LNCaP clone FGC (cell line): ENCODE measurements at places on chromosomes 2 and 18.

DNA sequence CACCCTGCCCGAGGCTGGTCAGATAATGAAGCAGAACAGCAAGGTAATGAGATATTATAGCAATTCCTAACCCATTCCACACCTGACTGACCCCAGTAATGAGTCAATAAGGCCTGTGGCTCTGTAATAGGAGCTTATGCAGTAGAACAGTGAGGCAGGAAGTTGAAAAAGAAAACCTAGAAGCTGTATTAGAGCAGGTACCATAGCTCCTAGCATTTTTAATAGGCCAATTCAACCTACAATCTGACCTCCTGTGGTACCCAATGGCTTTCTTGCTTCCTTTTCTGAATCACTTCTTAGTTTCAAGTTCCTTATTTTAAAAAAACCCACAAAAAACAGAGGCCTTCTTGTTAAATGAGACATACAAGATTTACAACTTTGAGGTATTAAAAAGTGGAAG, 43.6 kb upstream of the MAP2 start:
- no peak for DNase-seq

DNA sequence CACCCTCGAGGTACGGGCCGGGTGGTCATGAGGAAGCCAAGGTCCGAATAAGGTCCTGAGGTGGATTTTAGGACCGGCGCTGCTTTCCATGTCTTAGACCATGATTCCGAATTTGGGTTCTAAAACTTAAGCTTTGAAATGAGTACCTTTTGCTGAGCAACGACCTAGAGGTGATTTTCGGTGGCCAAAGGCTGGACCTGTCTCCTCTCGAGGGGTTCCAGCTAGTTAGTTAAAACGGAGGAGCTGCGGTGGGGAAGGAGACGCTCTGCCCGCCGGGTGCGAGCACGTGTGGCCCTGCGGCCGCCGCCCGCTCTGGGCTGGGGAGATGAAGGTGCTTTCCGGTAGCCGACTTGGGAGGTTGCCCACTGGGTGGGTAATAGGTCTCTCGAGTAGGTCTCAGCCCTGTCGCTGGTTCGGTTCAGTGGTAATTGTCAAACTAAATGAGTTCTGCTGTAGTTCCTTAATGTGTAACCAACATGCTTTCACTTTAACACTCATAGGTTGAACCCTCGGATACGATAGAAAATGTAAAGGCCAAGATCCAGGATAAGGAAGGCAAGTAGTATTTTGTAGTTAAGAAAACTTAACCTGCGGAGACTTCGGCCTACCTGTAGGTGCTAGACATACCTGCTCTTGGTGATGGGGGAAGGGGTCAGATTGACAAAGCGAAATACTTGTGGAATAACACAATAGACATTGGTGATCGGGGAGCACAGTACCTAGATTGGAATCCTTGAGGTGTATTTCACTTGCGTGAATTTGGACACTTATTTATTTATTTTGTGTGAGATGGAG, 572 bp downstream of the RPS27A start:
- no peak for DNase-seq

DNA sequence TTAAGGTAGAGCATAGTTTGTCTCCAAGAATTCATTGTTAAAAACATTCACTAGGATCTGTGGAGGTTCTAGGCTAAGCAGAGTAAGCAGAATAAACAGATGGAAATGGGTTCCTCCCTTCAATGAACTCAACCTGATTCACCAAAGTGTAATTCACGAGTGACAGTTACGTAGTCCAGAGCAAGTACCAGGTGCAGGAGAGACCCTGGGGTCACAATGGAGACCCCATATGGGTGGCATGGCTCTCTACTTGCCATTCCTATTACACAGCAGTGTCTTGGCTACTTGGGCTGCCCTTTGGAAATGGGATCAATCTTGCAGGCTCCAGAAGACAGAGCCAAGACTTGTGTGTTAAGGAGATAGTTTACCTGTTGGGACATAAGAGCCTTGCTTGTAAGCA, 7.1 kb downstream of the MYCN start:
- DNase-seq = no peak

DNA sequence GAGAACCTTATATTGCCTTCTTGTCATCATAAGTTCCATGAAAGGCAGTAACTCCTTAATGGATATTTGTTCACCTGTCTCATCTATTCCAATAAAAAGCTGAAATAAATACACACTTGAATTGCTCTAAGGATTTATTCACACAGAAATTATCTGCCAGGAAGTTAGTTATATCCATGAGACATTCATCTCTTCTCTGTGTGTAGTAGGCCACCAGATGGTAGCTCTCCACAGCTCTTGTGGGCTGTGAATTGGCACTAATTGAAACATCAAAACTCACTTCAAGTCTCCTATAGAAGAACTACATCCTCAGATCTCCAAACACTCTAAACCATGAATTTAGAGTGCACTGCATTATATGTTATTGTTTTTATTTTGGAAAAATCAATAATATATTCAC, 189.6 kb downstream of the DSC3 start:
- no peak for DNase-seq

GRCh38 chr2:104476563-104476988, 377.3 kb upstream of the POU3F3 start:
- DNase-seq = no peak

DNA sequence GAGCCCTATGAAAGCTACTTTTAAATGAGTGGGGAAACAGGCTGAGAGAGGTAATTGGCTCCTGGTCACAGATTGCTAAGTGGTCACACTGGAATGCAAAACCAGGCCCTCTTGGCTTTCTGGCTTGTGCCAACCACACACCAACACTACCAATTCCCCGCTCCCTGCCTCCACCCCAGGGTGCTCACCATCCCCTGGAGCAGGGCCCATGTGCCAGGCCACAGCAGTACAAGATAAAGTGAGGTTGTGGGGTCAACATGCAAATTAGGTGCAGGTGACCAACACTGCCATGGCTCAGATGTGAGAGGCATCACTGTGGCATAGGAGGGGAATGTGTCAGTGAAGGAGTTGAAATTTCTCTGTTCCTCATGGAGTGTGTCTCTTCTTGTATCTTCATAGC, 312.5 kb downstream of the MYCN start:
- DNase-seq = no peak

- no peak for DNase-seq
Observed at GRCh38 chr2:164141271-164141670, 405.5 kb upstream of the FIGN start.

GRCh38 chr2:235582081-235582686, 88.3 kb downstream of the AGAP1 start:
- no peak for DNase-seq

GRCh38 chr2:134250840-134251461, 2.9 kb upstream of the MGAT5 start:
- no peak for DNase-seq

DNA sequence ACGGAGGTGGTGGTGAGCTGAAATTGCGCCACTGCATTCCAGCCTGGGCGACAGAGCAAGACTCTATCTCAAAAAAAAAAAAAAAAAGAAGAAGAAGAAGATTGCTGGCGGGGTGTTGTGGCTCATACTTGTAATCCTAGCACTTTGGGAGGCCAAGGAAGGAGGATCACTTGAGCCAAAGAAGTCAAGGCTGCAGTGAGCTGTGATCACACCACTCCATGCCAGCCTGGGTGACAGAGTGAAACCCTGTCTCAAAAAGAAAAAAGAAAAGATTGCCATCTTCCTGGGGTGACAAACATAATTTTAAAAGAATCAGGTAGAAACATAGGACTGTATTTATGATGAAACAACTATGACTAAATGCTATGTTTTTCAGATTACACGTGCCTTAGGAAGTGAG, 55.1 kb upstream of the EML4 start:
- DNase-seq = no peak

DNA sequence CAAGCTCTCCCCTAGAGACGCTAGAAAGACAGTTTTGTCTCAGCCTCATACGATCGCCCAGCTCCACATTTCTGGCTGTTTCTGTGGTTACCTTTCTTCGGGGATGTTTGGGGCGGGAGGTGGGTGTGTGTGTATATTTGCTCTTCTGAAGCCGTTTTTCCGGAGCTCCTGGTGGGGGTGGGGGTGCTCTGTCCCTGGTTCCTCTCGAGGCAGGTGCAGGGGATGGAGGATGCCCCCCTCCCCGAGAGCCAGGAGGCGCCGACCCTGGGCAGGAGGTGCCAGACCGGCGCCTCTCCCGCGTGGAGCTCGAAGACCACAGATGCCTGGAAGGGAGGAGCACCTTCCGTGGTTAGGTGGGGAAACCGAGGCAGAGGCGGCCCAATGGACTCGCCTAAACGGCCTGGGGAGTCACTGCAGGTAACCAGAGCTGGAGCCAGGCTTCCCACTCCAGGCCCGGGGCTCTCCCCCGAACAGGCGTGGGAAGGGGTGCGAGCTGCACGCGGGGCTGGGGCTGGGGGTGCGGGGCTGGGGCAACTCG, 694 bp upstream of the HPCAL1 start:
- no peak for DNase-seq

GRCh38 chr2:47023332-47023731, 107.7 kb upstream of the MCFD2 start:
- no peak for DNase-seq

DNA sequence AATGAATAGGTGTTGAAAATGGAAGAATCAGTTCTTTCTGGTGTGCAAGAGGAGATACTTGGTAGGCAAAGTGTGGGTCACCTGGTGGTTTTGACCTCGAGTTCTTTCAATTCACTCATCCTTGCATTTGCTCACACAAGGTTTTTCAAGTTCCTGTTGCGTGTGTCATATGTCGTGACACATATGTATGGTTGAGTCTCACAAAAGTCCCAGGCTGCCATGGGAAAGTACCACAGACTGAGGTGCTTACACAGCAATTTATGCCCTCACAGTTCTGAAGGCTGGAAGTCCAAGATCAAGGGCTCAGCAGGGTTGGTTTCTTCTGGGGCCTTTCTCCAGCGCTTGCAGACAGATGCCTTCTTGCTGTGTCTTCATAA, 64.4 kb downstream of the NCK2 start:
- DNase-seq = no peak

GRCh38 chr2:224259831-224260230, 142.1 kb downstream of the FAM124B start:
- no peak for DNase-seq

GRCh38 chr2:37625796-37626571, 45.5 kb downstream of the CDC42EP3 start:
- no peak for DNase-seq

GRCh38 chr2:180747728-180748127, 232.7 kb upstream of the UBE2E3 start:
- DNase-seq = no peak

DNA sequence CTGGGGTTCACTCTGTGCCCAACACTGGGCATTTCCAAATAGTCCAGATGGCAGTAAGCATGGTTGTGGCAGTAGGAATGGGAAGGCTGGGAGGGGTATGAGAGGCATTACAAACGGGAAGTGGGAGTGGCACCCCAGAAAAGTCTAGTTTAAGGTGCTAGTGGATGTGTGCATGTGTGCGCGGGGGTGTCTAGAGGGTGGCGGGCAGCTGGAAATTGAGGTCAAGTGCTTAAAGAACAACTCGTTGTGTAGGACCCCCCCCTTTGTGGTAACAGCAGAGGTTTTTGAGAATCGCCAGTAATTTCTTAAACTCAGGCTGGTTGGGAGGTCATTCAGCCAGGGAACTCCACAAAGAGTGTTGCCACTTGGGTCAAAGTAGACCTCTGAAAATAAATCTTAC, 69.9 kb downstream of the RHBDD1 start:
- DNase-seq = no peak

DNA sequence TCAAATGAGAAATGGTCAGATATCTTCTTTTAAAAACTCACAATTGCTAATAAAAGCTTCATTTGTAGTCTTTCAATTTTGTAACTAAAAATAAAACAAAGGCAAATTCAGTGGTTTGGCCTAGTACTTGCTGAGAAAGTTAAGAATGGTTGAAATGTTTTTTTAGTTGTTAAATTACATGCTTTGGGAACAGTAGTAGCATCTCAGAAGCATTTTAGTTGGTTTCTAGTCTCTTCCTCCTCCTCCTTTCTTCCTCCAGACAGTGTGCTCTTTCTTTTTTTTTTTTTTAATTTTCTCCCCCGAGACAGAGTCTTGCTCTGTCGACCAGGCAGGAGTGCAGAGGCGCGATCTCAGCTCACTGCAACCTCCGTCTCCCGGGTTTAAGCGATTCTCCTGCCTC, 9.8 kb downstream of the TRAK2 start:
- DNase-seq = no peak

DNA sequence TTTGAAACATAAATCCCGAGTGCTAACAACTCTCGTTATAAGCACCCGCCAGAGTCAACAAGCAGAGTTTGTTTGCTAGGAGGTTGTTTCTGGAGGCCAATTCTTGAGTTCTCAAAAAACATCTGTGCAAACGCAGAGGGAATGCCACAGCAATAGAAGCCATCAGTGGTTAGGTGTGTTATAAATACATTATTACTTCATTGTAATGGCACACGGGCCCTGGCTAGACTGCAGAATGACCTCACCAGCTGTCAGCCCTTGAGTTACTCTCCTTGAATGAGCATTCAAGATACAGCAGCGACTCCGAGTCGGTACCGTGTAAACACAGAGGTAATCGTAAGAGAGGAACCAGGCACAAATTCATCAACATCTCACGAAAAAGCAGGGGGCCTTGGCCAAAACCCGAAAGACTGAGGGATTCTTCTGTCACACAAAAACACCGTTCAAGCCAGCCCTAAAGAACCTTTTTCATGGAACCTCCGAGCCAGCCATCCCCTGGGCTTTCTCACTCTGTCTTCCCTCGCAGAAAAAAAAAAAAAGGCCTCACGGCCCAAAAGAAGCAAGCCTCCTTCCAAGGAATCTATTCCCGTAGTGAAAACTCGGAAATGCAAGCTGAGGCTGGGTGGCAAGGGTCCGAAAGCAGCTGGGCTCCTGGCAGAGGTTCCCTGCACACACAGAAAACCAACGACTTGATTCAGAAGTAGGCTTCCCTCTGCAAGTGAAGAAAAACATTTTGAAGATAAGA, 133.7 kb upstream of the MEIS1 start:
- no peak for DNase-seq

DNA sequence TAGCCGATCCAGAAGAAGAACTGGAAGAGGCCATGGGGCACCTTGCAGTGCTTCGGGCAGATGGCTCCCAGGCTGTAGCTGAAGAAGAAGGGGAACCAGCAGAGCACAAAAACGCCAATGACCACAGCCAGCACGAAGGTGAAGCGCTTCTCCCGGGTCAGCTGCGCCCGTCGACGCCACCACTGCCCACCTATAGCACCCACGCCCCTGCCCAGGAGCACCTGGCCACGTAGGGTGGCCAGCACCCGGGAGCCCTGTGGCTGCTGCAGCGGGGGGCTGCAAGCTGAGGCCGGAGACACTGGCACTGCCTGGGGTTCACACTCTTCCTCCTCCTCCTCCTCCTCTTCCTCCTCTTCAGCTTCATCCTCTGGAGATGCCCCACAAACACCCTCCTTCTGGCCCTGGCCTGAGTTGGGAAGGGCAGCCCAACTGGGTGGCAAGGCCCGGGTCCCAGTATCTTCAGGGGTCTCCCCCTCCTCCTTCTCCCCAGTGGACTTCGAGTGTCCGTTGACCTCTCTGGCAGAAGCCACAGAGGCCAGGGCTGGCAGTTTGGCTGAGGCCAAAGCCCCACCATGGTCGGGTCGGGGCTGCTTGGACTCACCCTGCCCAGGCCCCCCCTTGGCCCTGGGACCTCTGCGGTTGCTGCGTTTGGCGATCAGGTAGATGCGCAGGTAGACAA, 1.3 kb downstream of the ADRA2B start:
- no peak for DNase-seq

GRCh38 chr18:10792181-10792580, 266.4 kb downstream of the NAPG start:
- no peak for DNase-seq
